ENCODE measurements at places on chromosomes 11 and 22.

GRCh38 chr11:12102588-12103410 is 7.6 kb upstream of the MICAL2 start:
- DNase-seq = no peak

DNA sequence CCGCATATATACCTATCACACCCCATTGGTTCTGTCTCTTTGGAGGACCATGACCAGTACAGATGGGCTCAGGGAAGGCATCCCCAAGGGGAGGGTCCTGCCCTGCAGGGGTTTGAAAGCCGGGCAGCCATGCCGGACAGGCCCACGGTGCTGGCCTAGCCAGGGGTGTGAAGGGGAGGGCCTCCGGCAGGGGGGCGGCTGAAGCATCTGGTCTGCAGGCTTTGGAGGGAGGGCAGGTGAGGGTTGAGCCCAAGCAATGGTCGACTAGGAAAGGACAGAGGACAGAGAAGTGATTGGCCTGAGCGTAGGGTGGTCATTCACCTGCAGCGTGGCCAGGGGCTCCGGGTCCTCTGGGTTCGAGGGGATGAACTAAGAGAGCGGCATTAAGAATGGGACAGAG is 11.2 kb upstream of the CTSD start:
- no peak for DNase-seq

DNA sequence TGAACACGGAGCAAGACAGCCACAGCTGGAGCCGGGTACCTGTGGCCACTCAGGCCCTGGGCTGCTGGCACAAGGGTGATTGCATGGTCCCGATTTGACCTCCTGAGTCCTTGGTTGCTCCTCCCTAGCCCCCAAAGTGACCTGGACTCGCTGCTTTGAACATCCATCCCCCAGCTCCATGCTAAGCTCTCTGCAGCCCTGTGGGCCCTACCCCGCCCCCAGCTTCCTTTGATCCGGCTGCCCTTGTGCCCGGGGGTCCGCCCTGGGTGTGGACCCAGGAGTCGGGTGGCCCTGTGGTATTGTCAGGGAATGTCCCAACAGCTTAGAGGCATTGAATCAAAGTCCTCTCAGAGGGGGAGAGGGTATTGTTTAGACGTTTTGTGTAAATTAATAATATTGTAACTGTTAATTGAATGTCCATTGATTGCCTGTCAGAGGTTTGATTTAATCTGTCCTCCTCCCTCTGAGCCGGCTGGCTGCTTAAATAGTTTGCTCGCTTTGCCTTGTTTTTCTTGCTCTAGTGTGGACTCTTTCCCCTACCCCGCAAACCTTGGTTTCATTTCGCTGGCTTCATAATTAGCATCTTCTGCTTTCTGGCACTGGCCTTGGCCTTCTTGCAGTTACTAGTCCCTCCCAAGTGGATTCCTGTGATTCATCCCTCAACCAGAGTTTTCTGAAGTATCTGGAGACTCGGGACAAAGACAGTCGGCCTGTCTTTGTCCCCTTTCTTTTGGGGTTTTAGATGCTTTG is 20.7 kb downstream of the GRIK4 start:
- no peak for DNase-seq

DNA sequence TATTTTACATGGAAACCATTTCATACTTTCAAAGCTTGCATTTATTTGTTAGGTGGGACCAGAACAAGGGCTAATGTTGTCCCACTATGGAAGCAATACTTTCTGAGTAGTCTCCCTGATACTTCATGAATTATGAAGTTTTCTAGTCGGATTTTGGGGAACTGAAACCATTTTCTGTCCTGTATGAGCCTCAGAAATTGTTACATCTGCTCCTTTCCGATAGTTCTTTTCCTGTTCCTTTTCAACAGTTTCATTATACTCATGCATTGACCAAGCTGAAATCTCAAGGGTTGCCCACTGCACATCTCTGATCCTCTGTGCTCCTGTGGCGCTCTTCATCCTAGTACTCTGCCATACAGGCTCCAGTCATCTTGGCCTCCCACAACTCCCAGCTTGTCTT is 31.5 kb upstream of the GLYATL1 start:
- no peak for DNase-seq

DNA sequence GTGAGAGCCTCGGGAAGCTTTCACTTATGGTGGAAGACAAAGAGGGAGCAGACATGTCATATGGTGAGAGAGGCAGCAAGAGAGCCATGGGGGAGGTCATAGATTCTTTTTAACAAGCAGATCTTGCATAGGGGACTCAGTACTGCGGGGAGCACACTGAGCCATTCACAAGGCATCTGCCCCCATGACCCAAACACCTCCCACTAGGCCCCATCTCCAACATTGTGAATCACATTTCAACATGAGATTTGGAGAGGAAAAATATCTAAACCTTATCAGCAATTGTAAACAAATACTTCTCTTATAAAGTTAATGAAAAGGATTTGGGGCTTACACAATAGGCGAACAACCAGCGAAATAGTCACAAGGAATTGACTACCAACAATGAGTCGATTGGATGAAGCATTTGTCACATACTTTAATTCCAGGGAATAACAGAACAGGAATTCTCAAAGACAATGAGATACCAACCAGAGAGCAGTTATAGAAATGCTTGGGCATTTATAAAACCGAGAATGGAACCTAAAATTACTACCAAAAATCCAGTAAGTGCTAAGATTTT is 7.3 kb downstream of the DDI1 start:
- no peak for DNase-seq

DNA sequence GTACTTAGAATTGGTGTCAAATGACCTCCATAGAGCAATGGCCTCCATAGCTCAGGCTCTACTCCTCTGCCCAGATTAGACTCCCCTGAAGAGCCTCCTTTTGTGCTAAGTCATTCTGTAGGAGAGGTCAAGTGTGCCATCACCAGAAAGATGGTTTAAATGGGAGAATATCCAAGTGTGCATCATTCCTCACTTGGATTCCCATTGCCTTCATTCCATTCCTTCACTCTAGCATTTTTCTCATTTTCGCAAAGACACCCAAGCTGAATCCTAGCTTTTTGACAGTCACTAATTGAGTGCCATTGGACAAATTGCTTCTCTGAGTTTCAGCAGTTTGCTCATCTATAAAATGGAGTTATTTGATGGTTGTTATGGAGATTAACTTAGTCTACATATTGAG is 16.9 kb downstream of the CLMP start:
- DNase-seq = no peak

- no peak for DNase-seq
These were observed 12.8 kb upstream of the NUCB2 start for GRCh38 chr11:17263769-17264168.

DNA sequence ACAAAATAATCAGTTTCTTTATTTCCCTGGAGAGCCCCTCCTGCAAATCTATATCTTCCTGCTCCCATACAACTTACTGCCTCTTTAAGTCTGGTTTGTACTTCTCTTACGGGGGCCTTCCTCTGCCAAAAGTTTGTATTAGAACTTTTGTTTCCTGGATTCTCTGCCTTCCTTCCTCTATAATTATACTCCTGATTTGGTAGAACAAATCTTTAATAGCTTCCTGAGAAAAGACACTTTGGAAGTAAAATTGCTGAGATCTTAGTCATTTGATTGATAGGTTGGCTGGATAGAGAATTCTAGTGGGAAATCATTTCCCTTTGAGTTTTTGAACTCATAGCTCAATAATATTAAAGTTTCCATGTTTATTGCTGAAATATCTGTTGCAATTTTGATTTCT is 499.2 kb downstream of the RAB38 start:
- no peak for DNase-seq

DNA sequence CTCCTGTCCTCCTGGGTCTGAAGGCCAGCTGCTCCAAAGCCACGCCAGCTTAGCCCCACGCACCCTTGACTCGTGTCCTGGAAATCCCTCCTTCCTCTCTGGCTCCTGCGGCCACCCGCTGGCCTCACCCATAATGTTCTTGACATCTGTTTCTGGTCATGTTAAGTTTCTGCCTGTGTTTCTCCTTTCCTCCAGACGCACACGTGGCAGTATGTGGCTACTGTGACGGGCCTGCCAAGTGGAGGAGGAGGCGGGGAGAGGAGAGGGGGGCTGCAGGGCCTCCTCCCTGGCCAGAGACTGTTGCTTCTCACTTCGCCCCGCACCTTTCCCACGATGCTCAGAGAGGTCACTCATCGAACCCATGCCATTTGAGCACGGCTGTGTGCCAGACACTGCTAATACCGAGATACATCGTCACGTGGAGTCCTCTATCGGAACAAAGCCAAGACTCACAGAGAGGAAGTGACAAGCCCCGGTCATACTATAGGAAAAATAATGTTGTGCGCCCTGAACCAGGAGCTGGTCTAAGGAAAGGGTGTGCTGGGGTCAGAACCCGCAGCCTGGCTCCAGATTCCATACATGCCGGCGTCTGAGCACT is 11.5 kb downstream of the C1QTNF6 start:
- DNase-seq = no peak

DNA sequence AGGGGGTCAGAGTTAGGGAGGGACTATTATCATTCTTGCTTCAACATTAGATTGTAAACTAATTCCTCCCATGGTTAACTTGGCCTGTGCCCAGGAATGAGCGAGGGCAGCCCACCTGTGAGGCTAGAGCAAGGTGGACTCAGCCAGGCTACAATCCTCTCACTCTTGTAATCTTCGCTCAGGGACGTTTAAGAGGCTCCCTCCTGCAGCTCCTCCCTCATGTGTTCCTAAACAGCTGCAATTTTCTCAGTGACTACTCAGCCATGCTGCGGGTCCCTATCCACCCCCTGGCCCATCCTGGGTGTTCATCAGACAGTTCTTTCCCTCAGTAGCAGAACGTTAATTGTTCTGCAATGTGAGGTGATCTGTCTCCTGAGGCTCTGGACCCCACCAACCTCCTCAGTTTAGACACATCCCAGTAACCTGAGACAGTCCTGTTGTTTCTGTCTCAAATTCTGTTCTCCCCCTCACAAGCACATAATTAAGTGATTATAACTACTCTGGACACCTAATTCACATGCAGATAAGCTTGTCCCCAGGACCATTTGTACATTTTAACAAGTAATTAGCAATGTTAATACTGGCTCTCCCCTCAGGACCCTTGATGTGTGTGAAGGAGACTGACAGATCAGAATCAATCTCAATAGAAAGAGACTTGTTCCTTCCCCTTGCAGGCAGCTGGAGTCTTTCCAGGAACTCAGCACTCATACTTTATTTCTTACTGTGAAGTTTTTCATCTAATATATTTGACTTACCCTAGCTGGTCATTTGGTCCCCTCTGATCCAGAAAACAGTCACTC is 337.2 kb upstream of the B3GAT1 start:
- no peak for DNase-seq

- no peak for DNase-seq
These were observed 50.1 kb downstream of the DDX6 start for GRCh38 chr11:118740892-118741291.

DNA sequence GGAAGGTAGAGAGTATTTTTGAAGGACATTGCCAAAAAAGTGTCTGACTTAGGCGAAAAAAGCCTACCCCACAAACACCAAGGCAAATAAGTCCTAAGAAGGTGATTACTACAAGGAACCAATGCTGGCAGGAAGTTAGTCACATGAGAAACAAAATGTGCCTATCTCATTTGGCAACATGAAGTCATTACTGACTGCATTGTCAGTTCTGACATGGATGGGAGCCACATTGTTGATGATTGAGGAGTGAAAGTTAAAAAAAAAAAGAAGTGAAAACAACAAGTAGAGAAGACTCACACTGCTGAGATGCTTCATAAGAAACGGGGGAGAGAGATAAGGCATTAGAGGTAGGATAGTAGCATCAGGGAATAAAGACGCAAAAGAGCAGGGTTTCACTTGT is 141.5 kb upstream of the FAT3 start:
- no peak for DNase-seq

Data from stimulated activated CD4-positive, alpha-beta T cell treated with anti-CD3 and anti-CD28 coated beads, Interleukin-4, amount 100 ng/mL, for 48 hours (primary cell).